ENCODE measurements at places on chromosomes 5 and 9.
A peak's percentile ranks its signal among the peaks of the same experiment; 100 is the strongest.

DNA sequence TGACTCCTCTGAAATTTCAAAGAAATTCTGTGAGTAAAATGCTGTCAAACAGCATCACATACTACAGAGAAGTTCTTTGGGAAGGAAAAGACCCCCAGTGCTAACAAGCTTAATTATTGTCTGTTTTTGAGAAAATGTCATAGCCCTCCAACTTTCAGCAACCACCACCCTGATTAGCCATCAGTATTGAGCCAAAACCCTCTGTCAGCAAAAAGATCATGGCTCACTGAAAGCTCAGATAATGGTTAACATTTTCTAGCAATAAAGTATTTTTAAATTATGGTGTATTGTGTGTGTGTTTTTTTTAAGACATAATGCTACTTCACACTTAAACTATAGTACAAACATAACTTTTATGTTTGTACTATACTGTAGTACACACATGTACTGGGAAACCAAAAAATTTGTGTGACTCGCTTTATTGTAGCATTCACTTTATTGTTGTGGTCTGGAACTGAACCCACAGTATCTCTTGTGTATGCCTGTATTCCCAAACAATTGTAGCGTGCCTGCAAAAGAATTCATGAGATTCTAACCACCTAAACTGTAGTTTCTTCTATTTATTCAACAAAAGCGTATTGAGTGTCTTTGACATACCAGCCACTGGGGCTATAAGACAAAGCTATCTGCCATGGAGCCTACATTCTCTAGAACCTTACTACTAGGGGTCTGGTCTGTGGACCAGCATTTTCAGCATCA is 31.6 kb downstream of the TLE4 start:
- DNase-seq = no peak

- no peak for DNase-seq
Measured at GRCh38 chr9:113911850-113912557, 35.9 kb downstream of the ZNF618 start.

DNA sequence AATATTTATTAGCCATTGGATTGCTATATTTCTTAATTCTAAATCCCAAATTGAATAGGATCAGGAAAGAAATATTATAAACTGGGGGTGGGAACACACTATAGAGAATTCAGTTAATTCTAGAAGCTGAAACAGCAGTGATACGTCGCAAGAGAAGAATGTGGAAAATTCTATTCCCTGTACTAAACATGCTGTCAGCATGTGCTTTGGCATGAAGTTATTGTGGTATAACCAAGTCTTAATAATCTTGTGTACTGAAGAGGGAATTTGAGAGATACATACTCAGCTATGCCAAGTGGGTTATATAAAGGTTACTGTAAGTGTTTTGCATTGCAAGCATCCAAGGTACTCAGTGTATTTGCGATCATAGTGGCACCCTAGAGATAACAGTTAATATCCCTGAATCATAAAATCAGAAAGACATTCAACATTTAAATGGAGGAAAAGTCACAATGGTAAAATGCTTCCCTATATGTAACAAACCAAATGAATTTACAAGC is 1492.9 kb upstream of the C9orf72 start:
- no peak for DNase-seq

DNA sequence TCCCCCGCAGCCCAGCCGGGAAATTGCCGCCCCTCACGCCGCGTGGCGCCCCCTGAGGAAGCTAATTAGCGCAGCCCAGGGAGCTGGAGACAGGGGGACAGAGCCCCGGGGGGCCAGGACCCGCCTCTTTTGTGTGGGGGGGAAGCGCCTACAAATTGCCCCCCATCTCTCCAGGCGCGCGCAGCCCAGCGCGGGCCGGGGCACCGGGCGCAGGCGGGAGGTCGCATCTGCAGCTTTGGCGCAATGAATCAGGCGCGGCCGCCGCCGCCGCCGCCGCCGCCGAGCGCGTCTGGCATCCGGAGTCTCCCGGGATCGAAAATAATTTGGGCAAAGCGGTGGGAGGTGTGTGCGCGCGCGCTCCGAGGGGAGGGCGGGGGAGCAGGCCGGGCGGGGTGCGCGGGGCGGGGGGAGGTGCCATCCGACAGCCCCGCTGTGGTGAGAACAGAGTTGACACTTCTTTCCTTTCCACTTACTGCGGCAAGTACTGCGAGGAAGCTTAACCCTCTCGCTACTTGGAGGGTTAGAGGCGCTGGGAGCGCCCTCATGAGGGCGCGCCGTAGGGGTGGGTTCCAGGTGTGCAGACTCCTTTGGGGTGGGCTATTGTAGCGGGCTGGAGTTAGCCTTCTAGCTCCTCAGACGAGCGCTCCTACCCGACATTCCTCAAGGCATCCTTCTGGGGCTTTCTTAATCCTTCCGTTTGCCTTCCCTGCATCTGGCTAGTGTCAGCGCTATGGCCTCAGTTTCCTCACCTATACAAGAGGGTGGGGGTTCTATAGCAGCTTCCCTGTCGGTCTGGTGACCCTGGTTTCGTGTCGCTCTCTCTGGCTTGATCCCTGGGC is 63.1 kb downstream of the CXXC5 start:
- DNase-seq = peak; percentile 31

GRCh38 chr9:128092199-128092977 is 24.4 kb downstream of the SLC25A25 start:
- no peak for DNase-seq

GRCh38 chr9:3323714-3324113 is 202.1 kb downstream of the RFX3 start:
- no peak for DNase-seq

- no peak for DNase-seq
Measured at GRCh38 chr9:92709954-92710353, 40.0 kb upstream of the IPPK start.

DNA sequence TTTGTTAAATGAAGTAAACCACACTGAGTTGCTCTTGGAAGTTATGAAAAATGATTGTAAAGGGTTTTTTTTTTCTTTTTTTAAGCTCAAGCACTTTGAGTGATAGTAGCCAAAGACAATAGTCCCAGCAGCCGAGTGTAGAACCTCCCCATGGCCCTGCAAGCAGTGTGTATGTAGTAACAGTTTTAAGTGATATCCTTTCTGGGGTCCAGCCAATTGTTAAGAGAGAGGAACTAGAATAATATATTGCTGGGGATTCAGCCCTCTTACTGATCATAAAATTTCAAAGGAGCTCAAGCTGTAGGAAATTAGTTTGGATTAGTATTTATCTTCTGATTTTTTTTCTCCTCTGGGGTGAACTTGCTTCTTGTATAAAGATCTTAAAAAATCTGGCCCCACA is 43.2 kb downstream of the NPR3 start:
- DNase-seq = no peak

- no peak for DNase-seq
Measured at GRCh38 chr9:105007143-105007542, 79.2 kb upstream of the ABCA1 start.
